ENCODE measurements at places on chromosomes 12 and 14.

- DNase-seq = no peak
These were observed 6.3 kb upstream of the NFKBIA start for GRCh38 chr14:35410858-35411257.

GRCh38 chr12:82326905-82327503 is 31.2 kb downstream of the CCDC59 start:
- DNase-seq = no peak

DNA sequence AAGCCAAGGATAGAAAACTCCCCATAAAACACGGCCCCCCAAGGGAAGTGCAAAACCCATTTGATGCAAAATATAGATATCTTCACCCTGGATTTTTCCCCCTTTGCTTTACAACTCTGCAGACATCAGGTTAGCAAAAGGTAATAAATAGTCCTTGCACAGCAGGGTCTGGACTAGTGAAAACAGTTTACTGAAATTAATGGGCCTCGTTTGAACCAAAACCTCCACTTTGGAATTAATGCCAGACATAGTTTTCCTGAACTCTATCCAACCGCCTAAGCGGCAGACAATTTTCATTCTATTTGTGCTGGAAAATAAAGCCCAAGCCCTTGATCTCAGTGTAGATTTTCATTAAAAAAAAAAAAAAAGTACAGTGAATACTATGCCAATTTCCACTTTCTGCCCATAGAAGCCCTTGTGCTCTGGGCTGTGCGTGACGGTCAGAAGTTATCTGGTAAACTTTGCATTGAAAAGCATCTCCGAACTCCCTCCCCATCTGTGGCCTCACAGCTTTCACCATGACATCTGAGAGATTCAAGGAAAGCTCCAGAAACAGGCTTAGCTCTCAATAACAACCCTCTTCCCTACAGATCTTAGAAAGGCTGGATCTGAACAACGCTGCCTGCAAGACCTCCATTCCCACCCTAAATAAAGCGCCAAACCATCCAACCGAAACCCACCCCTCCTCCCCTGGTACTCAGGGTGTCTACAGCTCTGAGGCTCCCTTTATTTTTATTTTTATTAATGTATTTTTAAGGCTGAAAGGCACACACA is 11.0 kb upstream of the IRF2BPL start:
- no peak for DNase-seq

- no peak for DNase-seq
These were observed 215.7 kb downstream of the CPNE8 start for GRCh38 chr12:38689704-38690103.

- DNase-seq = no peak
These were observed 160.8 kb upstream of the KRR1 start for GRCh38 chr12:75672200-75672599.

DNA sequence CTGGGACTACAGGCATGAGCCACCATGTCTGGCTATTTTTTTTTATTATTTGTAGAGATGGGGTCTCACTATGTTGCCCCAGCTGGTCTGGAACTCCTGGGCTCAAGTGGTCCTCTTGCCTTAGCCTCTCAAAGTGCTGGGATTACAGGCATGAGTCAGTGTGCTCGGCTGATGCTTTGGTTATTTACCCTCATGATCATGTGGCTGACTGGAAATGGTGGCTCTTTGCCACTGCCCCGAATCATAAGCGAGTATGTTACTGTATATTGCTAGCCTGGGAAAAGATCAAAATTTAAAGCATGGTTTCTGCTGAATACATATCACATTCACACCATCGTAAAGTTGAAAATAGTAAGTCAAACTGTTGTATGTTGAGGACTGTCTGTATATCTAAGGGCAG is 101.1 kb downstream of the RGS6 start:
- no peak for DNase-seq

GRCh38 chr12:32475724-32476123 is 76.4 kb downstream of the FGD4 start:
- DNase-seq = no peak

Measured in iPS DF 19.7 (cell line).